Frontal cortex (tissue), 4 donors: ENCODE measurements at places on chromosomes 1 and 21.

- DNase-seq = no peak
Observed at GRCh38 chr1:110916669-110917306, 43.8 kb downstream of the CD53 start.

DNA sequence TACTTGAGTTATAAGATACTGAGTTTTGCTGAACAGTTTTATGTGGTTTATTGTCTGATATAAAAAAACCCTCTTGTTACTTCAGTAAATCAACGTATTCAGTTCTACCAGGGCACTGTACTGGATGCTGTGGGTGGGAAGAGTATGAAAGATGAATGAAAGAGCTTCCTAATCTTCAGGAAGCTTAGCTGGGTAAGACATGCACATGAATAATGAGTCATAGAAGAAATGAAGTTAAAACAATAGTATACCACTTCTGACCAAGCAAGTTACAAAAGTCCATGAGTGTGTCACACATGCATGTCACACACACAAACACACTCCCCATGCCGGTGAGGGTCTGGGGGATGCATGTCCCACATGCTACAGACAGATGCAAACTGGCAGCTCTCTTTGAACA lies 105.9 kb downstream of the SIPA1L2 start:
- DNase-seq = no peak

DNA sequence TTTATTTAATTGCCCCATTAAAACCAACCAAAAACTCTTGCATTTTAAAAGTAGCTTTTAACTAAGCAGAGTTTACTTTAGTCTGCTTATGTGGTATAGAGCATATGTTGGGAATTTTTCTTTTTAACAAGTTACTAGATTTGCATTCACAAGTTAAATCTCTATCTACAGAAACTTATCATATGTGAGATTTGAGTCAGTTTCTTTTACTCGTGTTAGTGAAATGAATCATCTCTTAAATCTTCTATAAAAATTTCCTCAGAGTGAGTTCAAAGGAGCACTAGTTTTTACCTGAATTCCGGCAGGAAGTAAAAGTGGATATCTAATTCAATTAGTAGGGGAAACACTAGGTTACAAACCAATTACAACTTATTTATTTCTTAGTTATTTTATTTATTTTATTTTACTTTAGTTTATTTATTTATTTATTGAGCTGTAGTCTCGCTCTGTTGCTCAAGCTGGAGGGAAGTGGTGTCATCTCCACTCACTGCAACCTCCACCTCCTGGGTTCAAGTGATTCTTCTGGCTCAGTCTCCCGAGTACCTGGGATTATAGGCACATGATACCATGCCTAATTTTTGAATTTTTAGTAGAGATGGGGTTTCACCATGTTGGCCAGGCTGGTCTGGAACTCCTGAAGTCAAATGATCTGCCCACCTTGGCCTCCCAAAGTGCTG lies 1609.6 kb upstream of the B3GALT2 start:
- DNase-seq = no peak

DNA sequence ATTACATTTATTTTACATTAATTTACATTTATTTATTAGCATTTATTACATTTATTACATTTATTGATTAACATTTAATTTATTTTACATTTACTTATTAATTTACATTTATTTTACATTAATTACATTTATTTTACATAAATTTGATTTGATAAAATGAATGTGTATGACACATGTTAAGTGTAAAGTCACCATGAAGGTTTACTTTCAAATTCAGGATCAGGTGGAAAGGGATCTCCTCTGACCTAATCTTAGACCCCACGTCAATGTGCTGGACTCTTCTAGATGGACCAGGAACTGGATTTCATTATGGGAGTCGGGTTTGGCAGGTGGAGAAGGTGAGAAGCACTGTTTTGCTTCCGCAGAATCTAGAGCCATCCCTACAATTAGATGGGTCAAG lies 76.1 kb downstream of the NCAM2 start:
- DNase-seq = no peak

- no peak for DNase-seq
Observed at GRCh38 chr21:42172596-42173483, 46.1 kb upstream of the ABCG1 start.

GRCh38 chr21:24032709-24033232 lies 1574.5 kb downstream of the MRPL39 start:
- no peak for DNase-seq

GRCh38 chr21:46156678-46157077 lies 1.3 kb upstream of the FTCD start:
- DNase-seq = no peak

DNA sequence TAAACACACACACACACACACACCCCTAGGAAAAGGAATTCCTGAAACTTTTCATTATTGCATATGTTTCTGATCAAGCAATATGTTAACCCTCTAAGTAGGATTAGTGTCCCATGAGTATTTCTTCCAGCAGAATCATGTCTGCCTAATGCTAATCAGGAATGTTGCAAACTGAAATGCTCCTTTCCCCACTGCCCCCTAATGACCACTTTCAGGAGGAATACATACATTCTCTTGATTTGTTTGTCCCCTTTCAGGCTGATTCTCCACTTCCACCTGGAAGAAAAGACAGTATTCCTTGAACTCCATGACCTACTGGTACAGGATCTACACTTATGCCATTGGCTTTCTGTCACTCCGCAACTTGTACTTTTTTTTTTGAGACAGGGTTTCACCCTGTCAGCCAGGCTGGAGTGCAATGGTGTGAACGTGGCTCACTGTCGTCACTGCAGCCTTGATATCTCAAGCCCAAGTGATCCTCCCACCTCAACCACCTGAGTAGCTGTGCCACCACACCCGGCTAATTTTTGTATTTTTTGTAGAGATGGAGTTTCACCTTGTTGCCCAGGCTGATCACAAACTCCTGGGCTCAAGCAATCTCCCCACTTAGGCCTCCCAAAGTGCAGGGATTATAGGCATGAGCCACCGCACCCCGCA lies 56.7 kb downstream of the LRIG2 start:
- no peak for DNase-seq

GRCh38 chr1:58695206-58695605 lies 4.7 kb downstream of the MYSM1 start:
- no peak for DNase-seq

GRCh38 chr1:116504308-116505156 lies 66.3 kb downstream of the CD58 start:
- no peak for DNase-seq

GRCh38 chr1:165306543-165307434 lies 49.7 kb downstream of the LMX1A start:
- no peak for DNase-seq

- no peak for DNase-seq
Observed at GRCh38 chr1:46148318-46148717, 15.9 kb upstream of the PIK3R3 start.

- no peak for DNase-seq
Observed at GRCh38 chr1:94790246-94790645, 29.9 kb upstream of the SLC44A3 start.

DNA sequence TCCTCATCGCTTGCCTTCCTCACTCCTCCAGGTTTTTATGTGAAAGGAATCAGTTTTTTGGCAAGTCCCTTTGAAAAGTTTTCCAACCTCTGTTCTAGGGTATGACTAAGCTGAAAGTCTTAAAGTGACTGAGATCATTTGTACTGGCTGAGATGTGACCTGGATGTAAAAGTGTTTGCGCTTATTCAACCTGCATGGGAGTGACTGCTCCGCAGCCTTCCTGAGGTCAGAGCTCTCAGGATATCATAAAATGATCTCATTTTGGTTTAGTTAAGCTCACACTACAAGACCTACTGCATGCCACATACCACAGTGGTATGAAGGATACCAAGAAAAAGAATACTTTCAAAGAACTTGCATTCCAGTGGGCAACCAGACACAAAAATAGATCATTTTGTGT lies 29.8 kb upstream of the TADA1 start:
- no peak for DNase-seq

DNA sequence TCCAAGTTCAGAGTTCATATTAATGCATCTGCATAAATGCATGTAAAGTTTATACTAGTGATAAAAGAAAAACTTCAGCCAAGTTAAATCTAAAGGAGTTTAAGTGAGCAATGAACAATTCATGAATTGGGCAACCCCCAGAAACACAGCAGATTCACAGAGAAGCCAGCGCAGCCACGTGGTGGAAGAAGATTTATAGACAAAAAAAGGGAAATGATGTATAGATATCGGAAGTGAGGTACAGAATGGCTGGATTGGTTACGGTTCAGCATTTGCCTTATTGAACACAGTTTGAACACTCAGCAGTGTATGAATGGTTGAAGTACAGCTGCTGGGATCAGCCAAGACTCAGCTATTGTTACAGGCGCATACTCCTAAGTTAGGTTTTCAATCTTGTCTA lies 5.7 kb downstream of the AK5 start:
- no peak for DNase-seq

DNA sequence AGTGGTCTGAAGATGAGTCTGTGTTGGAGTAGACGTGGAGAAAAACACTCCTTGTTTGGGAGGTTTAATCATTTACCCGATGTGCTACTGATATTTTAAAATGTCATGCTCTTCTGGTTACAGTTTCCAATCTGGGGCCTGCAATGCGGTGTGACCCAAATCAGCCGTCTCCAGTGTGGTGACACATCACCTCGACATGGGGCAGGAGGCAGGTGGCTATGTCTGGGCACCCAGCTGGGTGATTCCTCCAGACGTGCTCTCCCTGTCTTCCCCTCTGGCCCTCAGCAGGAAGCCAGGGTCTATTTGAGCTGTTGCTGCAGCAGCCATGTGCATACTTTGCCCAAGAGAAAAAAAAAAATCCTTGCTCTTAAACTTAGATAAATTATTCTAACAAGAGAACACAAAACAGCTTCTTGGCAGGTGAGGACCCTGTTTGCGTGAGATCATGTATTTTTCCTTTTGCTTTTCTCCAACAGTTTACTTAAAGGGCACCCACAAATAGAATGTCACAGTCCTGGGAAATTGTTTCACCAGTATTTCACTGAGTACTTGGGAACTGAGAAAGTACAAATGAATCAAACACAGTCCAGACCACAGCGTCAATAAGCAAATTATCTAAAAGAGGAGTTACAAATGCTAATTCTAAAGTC lies 38.9 kb upstream of the MAP10 start:
- DNase-seq = no peak
